ENCODE measurements at places on chromosomes 7 and 10.

DNA sequence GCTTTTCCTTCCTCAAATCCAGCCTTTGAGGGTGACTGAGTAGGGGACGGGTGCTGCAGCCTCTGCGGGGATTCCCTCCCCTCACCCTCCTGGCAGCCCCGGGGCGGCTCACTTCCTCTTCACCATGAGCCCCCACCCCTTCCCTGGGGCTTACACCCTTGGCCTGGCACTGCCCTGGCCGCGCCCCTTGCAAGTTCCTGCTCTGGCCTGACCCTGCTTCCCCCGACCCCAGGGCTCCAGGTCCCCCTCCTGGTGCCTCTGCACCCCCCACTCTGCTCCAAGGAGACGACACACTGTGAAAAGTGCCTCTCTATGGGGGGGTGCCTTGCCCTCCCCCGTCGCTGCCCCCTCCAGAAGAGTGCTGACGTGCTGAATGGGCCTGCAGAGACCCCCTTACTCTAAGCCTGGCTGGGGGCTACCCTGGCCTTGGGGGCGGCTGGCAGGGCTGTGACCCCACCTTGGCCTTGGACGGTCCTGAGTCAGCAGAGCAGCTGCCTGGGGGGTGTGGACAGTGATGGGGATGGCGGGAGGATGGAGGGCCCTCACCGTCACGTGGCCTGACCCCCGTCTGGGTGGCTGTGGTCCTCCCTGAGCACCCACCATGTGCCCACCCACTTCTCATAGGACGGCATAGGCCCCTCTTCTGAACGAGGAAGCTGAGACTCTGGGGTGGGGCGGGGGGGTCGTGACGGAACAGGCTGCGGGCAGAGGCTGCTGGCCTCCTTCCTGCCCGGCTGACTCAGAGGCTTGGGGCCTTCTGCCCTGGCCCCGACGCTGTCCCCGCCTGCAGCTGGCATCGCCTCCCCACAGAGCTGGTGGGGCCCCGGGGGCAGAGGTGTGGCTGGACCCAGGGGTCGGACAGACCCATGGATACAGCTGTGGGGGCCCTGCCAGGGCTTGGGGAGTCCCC lies 9.8 kb downstream of the LFNG start:
- DNase-seq: no peak

GRCh38 chr7:138459413-138460175 lies 465 bp upstream of the TRIM24 start:
- DNase-seq: peak; percentile 97

GRCh38 chr7:5661942-5662341 lies 119.5 kb downstream of the RNF216 start:
- no peak for DNase-seq

GRCh38 chr7:75533926-75534325 lies 41.8 kb downstream of the SPDYE5 start:
- no peak for DNase-seq

GRCh38 chr7:28389504-28390395 lies 22.6 kb upstream of the CREB5 start:
- no peak for DNase-seq

DNA sequence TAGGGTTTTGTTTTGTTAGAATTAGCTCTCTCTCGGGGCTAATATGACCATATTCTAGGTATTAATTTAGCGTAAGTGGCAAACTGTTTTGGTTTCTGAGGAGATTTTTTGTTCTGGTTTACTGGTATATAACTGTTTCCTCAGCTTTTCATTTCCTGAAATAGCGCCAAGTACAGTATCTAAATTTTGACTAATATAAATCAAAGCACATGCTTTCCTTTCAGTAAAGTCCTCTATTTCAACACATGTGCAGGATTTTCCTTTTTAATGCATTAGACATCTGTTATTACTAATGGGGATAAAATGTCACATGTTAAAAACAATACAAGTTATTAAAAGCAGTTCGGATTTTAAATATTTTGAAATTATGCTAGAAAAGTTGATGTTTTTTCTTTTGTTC lies 11.3 kb downstream of the FERD3L start:
- DNase-seq: no peak

DNA sequence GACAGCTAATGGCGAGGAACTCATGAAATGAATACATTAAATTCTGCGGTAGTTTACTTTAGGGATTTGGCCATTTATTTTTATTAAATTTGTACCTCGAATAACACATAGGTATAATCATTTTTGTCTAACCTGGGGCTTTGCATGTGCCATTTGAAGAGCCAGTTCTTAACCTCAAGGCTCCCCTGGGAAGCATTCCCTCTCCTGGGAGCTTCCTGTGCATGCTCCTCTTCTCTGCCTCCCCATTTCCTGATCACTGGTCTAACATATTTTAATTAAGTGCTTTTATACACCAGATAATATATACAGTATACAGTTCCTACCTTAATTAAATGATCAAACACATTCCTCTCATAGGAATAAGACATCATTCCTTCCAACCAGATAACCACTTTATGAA lies 183.9 kb upstream of the FZD1 start:
- no peak for DNase-seq

GRCh38 chr7:5296015-5296610 lies 13.4 kb downstream of the SLC29A4 start:
- DNase-seq: no peak

DNA sequence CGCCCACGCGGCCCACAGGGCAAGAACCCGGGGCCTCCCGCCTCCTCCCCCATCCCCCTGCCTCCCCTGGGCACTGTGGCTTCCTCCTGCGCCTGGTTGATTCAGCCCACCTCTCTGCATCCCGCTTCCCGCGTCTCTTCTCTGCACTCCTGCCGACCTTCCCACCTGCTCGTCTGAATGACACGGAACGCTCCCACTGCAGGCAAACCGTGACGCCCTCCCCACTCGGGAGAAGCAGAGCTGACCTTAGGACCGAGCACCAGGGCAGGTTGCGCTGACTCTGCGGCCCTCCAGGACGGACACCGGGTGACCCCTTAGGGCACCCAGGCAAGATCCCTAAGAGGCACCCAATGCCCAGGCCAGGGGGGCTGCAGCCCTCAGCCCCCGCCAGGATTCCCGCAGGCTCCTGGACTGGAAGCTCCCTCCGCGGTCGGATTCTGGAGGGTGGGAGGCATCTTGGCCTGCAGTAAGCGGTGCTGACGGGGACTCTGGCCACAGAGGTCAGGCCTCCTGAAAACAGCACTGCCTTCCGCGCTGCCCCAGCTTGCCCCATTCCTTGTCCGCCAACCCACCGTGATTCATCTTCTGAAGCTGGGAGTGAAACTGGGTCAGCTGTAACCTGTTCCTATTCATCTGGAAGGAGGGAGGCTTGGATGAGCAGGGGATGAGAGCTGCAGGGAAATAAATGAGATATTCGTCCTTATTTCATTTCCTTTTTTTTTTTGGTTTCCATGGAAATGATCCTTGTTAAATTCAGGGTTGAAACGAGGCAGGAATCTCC lies 990 bp downstream of the CALML3 start:
- no peak for DNase-seq

GRCh38 chr10:111432588-111432987 lies 355.8 kb downstream of the ADRA2A start:
- DNase-seq: no peak

GRCh38 chr10:6382081-6382480 lies 179.3 kb downstream of the PFKFB3 start:
- DNase-seq: peak; percentile 49
